ENCODE measurements at places on chromosomes 6 and 20.

DNA sequence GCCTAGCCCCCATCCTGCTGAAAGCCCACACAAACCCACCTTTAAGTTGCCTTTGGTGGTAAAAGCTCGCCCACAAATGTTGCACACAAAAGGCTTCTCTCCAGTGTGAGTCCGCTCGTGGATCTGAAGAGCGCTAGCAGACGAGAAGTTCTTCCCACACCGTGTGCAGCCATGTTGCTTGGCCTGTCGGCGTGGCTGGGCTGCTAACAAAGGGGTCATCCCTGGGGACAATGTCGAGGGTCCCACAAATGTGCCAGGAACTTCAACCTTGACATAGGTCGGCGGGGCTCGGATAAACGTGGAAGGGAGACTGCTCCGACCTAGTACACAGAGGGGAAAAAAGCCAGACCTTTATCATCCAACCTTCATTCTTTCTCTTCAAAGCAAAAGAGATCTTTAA lies 13.5 kb downstream of the SALL4 start:
- DNase-seq: no peak

GRCh38 chr20:6533761-6534479 lies 233.6 kb upstream of the BMP2 start:
- peak; percentile 99 for DNase-seq

DNA sequence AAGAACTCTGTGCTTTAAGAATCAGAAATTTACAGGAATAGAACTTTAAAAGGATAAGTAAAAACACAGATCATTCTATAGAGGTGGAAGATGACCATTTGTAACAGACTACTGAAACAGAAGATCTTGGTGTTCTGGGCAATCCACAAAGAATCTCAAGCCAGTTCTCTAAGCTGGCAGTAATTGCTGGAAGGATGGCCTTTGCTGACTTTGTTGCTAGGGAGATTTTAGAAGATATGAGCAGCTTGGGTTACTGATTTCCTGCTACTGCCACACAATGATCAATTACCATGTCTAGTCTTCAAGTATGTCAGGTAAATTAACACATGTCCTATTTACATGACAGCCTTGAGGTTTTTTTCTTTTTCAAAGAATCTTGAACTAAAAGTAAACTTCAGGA lies 31.1 kb downstream of the SNAP91 start:
- no peak for DNase-seq

DNA sequence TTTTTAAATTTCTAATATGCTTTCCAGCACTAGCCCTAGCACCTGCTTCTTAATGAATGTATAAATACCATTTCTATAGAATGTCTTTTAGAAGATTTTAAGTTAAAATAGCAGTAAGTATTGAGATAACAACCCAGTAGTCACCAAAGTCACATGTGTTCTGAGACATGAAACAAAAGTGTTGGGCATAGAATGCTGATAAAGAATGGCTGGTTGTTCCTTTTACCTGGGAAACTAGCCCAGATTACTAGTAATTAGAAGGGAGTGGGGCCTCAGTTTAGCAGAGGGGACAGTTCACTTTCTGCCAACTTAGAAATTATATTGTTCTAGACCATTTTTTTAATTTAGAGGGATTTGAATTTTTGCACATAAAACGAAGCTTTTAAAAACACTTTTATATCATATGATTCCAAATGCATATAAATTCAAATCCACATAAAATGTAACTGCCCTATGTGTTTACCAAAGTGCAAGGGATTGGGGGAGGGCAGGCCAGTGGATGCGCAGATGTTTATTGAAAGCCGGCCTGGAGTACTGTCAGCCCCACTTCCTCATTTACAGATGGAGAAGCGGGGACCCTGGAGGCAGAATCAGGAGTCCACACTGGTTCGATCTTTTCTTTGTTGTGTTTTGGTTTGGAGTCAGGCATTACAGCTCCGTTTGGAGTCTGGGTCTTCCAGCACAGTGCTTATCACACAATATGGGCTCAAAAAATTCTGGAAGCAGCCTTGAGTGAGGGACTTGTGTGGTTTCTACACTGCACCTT lies 139.8 kb downstream of the ZDHHC14 start:
- no peak for DNase-seq

- no peak for DNase-seq
Observed at GRCh38 chr6:36817847-36818246, 21.4 kb downstream of the CPNE5 start.

GRCh38 chr20:36745234-36745926 lies 510 bp downstream of the NDRG3 start:
- no peak for DNase-seq

GRCh38 chr6:45922728-45923351 lies 92.8 kb downstream of the CLIC5 start:
- DNase-seq: peak; percentile 59

DNA sequence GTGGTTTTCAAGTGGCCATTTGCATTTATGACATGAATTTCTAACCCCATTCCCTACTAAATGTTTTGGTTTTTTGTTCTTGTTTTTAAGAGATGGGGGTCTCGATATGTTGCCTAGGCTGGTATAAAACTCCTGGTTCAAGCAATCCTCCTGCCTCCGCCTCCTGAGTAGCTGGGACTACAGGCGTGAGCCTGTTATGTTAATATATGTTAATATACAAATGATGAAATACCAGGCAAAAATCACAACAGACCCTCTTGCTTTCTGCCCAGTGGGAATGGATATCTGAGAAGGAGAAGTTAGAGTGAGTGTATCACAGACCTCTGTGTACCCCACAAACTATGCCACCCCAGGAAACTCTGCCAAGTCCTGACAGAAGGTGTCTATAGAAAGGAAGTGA lies 66.2 kb downstream of the CDC40 start:
- DNase-seq: no peak

GRCh38 chr6:91152824-91153223 lies 566.0 kb upstream of the MAP3K7 start:
- DNase-seq: no peak

DNA sequence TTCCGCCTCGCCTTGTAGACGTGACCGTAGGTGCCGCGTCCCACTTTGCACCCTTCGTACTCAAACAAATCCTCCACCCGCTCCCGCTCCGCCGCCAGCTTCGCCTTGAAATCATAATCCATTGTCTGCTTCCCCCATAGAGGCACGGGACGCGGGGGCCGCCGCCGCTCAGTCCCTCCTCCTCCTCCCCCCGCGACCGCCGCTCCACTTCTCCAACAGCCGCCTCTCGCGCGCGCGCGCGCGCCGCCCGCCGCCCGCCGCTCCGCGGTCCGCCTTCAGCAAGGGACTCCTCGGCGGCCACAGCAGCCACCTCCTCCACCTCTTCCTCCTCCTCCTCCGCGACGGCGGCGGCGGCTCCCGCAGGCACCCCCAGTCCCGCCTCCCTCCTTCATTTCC lies 256 bp downstream of the CDK19 start:
- DNase-seq: peak; percentile 21

- no peak for DNase-seq
Observed at GRCh38 chr20:63205896-63206295, 10.0 kb downstream of the YTHDF1 start.

DNA sequence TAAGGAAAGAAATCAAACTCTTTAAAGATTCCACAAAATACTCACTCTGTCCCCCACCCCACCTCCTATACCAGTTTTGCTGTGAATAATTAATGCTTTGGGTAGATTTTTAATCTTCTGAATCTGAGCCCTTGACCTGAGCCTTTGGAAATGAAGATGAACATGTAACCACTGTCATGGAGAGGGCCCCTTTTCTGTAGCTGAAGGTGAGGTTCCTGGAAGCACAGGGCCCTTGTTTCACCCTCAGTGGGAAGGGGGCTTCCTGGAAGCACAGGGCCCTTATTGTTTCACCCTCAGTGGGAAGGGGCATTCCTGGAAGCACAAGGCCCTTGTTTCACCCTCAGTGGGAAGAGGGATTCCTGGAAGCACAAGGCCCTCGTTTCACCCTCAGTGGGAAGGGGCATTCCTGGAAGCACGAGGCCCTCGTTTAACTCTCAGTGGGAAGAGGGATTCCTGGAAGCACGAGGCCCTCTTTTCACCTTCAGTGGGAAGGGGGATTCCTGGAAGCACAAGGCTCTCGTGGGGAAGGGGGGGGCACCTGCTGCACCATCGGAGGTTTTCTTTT lies 75.7 kb downstream of the DACT2 start:
- no peak for DNase-seq

- DNase-seq: no peak
Observed at GRCh38 chr20:35597186-35597585, 18.4 kb upstream of the SPAG4 start.

- no peak for DNase-seq
Observed at GRCh38 chr6:40112350-40112749, 178.1 kb upstream of the MOCS1 start.

GRCh38 chr6:14747881-14748520 lies 497.9 kb upstream of the JARID2 start:
- DNase-seq: peak; percentile 90

DNA sequence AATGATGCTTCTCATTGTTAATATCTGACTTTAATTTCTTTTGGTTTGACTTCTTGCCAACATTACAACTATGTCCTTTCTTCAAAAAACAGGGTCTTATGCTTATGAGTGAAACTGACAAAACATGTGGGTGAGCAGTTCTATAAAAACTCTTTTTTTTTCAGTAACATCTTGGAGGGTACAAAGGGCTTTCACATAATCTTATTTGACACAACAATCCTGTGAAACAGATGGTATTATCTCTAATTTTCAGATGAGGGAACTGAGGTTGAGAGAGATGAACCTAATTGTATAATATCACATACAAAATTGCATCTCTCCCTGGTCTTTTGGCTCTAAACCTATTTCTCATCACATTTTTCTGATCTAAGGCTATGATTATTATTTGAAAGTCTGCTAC lies 38.3 kb downstream of the MAPK14 start:
- DNase-seq: no peak

- no peak for DNase-seq
Observed at GRCh38 chr6:34951731-34952130, 62.7 kb downstream of the ANKS1A start.

DNA sequence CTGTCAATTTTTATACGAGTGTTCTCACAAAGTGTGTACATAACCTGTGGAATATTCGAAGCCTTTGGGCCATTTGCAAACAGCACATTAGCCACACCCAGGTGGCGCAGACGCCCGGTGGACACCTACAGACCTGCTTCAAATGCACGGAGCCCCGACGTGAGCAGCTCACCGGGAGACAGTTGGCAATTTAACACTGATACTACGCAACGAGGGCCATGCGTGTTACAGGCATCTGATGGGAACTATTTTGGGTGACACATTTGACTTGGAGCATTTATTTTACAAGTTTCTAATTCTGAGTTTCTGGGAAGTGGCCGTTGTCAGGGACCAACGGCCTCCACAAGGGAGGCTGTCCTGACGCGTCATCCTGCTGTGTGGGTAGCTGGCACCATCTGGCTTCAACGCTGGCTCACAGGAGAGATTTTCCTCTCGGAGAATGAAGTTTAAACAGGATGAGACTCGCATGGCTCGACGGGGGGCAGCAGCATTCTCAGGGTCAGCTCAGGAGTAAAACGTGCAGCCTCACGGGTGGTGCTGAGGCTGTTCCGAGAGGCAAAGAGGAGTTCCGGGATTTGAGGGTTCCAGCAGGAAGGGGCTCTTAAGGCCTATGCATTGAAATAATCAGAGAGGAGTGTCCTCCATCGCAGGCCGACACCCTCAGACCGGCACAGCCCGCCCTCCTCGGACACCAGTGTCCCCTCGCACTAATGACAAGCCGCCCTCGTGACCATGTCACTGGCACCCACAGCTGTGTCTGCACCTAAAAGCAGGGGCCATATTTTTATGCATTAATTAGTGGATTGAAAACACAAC lies 207.4 kb downstream of the DLL1 start:
- DNase-seq: no peak

DNA sequence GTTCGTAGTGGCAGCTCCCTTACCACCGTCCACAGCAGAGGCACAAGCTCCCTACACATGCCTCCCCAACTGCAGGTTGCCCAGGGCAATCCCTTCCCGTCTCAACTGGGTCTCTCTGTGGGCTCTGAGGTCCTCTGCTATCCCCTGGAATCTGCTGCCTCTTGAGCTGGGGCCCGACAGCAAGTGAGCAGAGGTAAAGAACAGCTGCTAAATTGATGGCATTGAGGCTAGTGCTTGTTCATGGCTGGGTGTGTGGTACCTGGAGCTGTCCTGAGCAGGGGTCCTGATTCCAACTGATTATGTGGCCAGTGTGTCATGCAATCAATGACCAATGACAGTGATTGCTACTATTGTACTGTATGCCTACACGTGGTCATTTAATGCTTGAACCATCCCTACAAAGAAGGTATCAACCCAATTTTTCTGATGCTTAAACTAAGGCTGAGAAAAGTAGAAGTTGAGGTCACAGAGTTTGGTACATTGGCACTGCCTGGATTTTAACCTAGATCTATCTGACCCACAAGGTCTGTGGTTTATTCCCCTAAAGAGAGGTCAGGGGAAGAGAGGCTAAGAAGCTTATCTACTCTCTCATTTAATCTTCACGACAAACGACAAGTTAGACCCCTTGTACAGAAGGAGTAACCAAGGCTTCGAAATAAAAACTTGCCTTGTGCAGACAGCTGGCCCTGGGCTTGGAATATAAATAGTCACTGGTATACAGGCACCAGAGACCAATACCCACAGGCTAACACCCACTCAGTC lies 41.1 kb downstream of the HNF4A start:
- DNase-seq: no peak

GRCh38 chr6:128517124-128517523 lies 3.3 kb downstream of the PTPRK start:
- DNase-seq: no peak

- DNase-seq: peak; percentile 83
Observed at GRCh38 chr20:54044156-54044555, 26.2 kb downstream of the BCAS1 start.

DNA sequence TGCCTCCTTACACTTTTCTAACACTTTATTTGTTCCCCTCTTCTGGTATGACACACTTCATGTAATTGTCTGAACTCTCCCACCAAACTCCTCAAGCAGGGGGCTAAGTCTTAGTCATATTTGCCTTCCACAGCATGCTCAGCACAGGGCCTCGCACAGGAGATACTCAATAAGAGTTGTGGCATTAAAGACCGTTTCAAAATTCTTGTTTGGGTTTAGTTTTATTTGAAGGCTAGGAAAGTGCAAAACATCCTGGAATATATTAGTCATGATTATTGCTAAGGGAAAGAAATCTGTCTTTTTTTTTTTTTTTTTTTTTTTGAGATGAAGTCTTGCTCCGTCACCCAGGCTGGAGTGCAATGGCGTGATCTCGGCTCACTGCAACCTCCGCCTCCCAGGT lies 137.6 kb upstream of the ECI2 start:
- no peak for DNase-seq

GRCh38 chr6:52519618-52520017 lies 57.2 kb downstream of the TRAM2 start:
- DNase-seq: no peak
